ENCODE measurements at places on chromosomes 11 and 22.

GRCh38 chr22:49951986-49952896 is 8.3 kb upstream of the PIM3 start:
- DNase-seq = no peak

DNA sequence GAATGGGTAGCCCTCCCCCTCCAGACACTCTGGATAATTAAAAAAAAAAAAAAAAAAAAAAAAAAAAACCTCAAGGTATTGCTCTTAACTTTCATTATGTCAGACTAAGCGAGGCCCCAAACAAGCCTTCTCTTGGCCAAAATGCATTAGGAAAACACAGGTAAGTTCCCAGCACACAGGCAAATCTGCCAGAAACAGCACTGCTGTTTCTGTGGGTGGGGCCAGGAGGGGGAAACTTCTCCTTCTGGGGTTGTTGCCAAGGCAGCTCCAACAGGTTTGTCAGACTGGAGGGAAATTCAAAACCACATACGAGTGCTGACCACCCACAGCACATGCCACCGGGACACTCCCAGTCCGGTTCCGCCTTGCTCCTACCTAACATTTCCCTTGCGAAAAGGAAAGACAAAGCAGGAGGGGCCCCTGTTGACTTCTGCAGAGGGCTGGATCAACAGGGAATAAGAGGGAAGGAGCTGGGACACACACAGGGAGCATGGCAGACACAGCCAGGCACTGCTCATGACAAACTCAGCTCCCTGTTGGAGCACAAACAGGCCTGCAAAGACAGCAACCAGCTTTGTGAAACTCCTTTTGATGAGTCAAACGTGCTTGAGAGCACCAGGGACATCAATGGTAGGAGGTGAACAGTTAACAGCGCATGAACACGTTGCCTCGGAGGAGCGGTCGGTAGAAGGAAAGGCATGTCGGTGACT is 55.0 kb downstream of the MYH9 start:
- no peak for DNase-seq

- DNase-seq = no peak
These were observed 538.1 kb downstream of the SOX6 start for GRCh38 chr11:15818132-15818842.

- no peak for DNase-seq
These were observed 381.3 kb upstream of the ANO5 start for GRCh38 chr11:21811572-21811971.

DNA sequence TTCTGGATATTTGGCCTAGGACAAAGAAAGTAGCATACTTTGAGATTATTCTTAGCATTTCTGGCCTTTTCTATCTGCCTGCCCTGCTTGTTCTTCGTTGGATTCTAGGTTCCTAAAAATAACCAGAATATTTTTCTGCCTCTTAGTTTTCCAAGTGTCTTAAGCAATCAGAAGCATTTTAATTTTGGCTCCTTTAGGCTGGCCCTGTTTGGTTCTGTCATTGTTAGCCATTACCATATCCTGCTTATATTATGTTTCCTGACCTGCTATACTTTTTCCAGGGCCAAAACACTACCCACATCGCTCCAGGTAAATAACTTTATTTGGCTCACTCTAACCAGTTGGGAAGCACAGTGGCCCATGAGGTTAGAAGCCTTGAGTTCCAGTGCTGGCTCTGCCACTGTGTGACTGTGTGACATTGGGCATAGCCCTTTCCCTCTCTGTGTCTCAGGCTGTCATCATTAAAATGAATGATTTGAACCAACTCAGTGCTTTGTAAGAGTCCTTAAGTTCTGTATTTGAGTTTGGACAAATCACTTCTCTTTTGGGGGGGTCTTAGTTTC is 91.1 kb downstream of the STIM1 start:
- no peak for DNase-seq

GRCh38 chr11:95835768-95836488 is 45.6 kb downstream of the CEP57 start:
- DNase-seq = peak; percentile 28

GRCh38 chr22:26711205-26711963 is 54.0 kb downstream of the MIAT start:
- DNase-seq = no peak

GRCh38 chr22:35629406-35630216 is 12.5 kb upstream of the MB start:
- no peak for DNase-seq

- DNase-seq = peak; percentile 2
These were observed 74.0 kb downstream of the ADAMTS15 start for GRCh38 chr11:130522284-130522961.

- DNase-seq = no peak
These were observed 172.8 kb upstream of the B3GAT1 start for GRCh38 chr11:134584706-134585445.

GRCh38 chr22:50347157-50347556 is 4.0 kb downstream of the PPP6R2 start:
- DNase-seq = no peak

DNA sequence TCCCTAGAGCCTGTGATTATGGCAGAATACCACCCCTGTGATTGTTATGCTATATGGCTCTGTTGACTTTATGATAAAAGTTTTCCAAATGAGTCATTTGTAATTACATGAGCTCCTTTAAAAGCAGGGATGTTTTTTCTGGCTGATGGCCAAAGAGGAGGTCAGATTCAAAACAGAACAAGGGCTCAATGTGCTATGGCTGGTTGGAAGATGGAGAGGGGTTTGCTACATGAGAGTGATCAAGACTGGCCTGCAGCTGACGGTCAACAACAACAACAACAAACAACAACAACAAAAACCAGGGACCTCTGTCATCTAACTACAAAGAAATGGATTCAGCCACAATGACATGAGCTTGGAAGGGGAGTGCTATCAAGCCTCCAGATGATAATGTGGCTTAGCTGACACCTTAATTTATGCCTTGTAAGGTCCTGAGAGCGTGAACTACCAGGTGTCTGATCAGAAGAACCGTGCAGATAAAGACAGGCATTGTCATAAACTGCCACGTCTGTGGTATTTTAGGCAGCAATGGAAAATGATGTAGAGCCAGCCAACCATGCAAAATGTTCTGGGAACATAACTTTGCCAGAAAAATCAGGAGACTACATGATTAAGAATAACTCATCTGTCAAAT is 47.2 kb downstream of the PIWIL3 start:
- no peak for DNase-seq

- DNase-seq = no peak
These were observed 1057.0 kb upstream of the CNTN5 start for GRCh38 chr11:97963528-97964331.

DNA sequence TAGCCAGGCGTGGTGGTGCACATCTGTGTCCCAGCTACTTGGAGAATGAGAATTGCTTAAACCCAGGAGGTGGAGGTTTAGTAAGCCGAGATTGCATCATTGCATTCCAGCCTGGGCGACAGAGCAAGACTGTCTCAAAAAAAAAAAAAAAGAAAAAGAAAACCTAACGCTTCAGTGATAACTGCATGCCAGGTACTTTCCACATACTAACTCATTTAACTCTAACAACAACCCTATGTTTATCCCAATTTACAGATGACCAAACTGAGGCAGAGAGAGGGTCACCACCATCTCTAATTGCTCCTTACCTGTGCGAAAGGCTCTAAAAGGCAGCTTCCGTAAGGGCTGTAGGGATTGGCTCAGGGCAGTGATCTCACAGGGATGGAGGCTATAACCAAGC is 11.6 kb downstream of the PISD start:
- DNase-seq = no peak

DNA sequence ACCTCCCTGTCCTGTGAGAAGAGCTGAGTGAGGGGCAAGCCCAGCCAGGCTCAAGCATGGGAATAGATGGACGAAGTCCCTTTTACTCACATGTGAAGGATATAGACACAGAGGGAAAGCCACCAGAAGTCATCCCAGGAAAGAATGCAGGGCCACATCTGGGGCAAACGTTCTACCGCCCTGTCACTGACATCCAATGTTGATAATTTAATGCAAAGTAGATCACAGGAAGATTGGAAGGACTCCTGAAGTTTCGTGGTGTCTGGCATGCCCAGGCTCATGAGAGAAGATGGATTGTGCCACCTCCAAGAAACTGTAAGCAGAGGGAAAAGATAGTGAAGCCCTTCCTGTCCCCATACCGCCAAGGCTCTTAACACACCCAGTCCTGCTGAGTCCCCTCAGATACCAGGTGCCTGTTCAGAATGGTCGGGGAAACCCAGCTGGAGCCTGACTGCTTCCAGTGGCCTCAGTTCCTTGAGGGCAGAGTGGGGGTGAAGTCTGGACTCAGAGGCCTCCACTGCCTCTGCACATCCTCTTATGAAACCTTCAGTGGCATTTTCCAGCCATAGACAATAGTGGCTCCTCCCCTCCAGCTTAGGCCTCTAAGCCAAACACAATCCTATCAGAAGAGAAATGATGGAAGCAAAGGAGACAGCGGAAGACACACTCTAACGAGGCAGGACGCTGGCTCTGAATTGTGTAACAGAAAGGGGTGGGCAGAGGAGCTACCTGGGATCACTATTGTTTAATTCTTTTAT is 7.5 kb upstream of the STK33 start:
- no peak for DNase-seq

- no peak for DNase-seq
These were observed 635.2 kb upstream of the LUZP2 start for GRCh38 chr11:23861615-23862014.

DNA sequence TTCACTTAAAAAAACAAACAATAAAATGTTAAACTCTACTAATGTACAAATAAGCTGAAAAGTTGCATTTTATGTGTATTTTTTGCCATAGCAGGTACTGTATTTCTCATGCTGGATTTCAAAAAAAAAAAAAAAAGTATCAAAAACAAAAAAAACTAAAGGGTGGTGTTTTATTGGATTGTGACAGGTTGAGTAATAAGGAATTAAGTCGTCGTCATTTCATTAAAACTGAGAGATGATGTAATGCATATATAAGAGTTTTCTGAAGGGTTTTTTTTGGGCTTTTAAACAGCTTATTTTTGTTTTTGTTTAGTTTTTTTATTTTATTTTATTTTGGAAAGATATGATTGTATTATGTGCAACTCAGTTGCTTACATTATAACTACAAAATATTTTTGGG is 10.9 kb upstream of the ADSL start:
- DNase-seq = no peak

GRCh38 chr11:65555693-65556231 is 2.4 kb downstream of the LTBP3 start:
- no peak for DNase-seq

DNA sequence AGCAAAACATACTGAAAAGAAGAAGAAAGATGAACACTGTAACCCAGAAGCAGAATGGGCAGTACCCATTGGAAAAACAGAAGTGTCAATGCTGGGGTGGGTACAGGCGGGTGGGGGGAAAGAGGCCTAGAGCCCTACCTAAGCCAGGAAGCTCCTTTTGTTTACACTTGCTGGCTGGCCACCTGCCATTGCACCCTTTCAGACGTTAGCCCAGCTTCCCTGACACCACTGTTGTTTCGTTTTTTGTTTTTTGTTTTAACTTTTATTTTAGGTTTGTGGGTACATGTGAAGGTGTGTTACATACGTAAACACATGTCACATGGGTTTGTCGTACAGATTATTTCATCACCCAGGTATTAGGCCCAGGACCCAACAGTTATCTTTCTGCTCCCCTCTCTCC is 55.4 kb downstream of the PLEKHA7 start:
- DNase-seq = no peak

DNA sequence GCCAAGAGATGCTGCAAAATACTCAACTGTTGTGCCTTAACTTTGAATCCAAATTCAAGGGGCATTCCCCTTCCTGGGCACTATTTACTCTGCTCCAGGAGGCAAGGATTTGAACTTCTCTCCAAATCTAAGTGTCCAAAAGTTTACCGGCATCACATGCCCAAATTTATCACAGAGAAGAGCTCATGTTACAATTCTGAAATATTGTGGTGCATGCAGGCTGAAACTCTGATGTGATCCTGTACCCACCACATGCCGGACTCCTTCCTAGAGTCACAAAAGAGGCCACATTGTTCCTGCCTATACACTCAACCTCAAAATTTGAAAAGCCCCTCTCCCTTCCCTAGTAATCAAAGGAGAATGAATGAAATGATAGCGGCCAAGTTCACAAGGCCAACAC is 1.3 kb downstream of the TRAF6 start:
- DNase-seq = no peak

DNA sequence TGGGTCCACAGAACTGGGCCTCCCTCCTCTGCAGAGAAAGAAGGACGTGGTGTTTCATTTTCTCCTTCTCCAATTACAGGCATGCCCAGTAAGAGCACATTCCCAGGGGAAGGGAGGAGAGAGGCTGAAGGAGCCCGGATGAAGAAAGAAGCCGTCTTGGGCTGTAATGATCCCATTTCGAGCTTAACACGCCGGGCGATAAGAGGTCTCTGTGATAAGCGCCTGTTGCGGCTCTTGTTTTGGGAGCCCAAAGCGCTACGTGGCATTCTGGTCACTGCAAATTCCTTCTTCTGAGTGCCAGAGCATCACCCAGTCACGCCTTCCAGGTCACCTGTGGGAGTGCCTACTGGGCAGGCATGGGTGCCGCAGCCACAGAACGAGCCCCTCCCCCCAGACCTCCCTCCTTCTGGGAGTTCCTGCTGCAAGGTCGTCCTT is 57.5 kb downstream of the ANO1 start:
- DNase-seq = no peak

DNA sequence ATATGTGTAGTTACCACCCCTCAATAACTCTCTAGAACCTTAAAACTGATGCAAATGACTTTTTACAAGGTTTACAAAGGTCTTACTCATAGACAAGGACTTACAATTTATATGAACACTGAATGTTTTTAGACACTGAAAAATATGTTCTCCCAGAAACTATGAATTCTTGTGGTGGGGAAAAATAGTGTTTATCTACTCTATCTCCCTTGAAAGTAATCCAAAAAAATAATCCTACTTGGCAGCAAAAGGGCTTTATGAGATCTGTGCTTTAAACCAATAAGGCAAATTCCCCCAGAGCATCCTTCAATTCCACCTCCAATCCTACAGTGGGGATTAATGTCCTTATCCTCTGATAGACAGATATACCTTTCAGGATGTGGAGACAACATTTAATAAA is 1984.1 kb upstream of the RAG2 start:
- no peak for DNase-seq

- DNase-seq = no peak
These were observed 46.9 kb downstream of the C11orf96 start for GRCh38 chr11:43989162-43989981.

GRCh38 chr22:30230330-30230729 is 16.2 kb downstream of the LIF start:
- DNase-seq = no peak

- DNase-seq = no peak
These were observed 33.4 kb upstream of the LYVE1 start for GRCh38 chr11:10601837-10602236.

DNA sequence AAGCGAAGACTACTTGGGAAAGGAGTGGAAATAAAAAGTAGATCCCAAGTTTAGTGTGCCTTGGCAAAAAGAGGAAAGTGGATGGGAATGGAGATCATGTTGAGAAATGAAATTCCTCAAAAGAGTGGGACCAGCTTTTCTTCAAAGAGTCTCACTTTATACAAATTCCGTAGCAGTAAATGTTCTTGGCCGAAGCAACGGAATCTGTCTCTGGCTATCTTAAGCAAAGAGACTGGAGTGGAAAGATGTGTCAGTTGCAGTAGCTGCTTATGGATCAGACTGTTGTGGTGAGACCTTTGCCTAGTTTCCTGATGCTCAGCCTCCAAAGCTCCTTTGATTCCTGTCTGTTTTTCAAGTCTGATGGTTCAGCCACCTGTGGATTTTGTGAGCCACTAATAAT is 73.6 kb downstream of the CSTPP1 start:
- no peak for DNase-seq

Data from hippocampal formation (tissue), 2 donors.